ENCODE measurements at places on chromosomes 2 and 18. TPM values are rescaled to one million over a fixed set of nuclear protein-coding genes. Genes with fewer than 3 reads are reported as not detected.

The PLGLB1 gene
- 0.92 TPM for total RNA-seq

The SPC25 gene
- 3.3 TPM for total RNA-seq

The EHD3 gene
- total RNA-seq: 17.6 TPM

The MFSD2B gene
- 0.69 TPM for total RNA-seq

The DES gene
- 47.0 TPM for total RNA-seq

The ALLC gene
- not detected for total RNA-seq

The NCKAP1 gene
- 90.4 TPM for total RNA-seq

DNA sequence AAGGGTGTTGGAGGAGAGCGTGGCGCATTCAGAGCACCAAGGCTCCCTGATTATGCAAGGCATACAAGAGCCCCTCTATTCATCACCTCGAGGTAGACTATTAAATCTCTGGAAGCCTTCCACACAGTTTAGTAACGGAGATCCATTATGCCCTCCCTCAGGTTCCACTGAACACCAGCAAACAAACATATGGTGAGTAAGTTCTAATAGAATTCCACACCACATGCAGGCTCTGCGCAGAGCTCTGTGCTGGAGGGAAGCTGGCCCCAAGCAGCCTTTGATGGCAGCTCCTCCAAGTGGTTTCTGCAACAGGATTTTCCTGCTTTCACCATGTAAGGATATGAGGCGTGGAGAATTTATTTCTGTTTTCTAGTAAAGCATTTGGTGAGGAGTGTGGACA is 238.6 kb downstream of the C1D start:
- DNase-seq: no peak

GRCh38 chr2:29425866-29426265 is 310.7 kb downstream of the CLIP4 start:
- DNase-seq: no peak

DNA sequence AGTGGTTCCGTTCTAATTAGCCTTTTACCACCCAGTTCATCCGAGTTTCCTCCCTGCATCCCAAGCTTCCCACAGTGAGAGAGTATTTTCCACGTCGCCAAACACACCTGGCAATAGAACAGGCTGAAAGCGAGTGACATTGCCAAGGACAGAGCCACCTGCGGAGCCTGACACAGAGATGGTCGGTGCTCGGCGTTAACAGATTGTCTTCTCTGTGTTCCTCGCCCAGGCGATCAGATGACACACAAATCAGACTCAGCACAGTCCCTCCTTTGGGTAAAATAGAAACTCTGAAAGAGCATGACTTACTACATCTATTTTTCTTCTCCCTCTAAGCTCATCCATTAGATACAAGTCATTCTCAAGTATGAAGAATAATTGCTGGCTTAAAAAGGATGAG is 107.7 kb downstream of the CD226 start:
- no peak for DNase-seq

GRCh38 chr2:28117104-28117596 is 226.6 kb downstream of the BABAM2 start:
- DNase-seq: no peak

GRCh38 chr2:99156891-99157290 is 2.1 kb downstream of the LIPT1 start:
- no peak for DNase-seq

DNA sequence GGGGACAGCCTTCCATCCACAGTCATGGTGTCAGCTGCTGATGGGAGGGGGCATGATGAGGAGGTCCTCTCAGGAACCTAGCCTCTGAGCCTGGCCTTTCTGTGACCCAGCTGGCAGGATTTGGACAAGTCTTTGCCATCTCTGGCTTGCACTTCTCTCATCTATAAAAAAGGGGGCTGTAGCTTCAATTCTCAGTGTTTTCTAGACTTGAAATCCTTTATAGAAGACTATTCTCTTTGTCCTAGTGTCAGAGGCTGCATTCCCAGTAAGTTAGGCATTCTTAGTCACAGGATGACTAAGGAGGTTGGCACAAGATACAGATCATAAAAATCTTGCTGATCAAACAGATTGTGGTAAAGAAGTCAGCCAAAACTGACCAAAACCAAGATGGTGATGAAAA is 958.5 kb downstream of the CNTNAP5 start:
- DNase-seq: peak; percentile 24

- DNase-seq: no peak
These were observed 223.6 kb downstream of the GBX2 start for GRCh38 chr2:235944591-235944990.

DNA sequence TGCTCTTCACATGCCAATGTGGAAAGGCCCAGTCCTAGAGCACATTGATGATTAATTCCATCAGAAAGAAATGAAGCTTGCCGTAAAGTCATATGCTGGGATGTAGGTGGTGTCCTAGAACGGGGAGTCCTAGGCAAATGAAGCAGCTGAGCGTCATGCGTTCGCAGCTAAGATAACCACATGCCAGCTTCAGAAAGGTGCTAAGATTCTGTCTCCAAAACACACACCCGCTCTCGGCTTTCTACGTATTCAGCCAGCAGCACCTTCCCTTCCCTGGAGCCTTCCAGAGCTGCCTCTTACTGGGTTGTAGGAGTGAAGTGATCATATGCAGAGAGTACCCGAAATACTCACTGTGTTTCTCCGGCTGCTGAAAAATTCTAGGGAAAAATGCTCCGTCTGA is 421.6 kb upstream of the ID2 start:
- no peak for DNase-seq

DNA sequence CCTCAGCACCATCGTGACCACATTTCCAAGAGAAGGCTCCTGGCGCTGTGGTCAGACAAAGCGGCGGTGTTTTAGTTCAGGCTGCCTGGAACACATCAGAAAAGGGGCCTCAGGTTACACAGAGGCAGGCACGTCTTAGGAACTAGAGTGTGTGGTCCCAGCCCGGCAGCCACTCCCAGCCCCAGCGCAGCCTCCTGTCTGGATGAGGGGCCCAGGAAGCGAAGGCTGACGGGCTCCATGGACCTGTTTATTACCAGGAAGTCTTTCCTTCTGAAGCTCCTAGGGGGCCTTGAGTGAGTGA is 10.0 kb upstream of the GPR55 start:
- DNase-seq: no peak

DNA sequence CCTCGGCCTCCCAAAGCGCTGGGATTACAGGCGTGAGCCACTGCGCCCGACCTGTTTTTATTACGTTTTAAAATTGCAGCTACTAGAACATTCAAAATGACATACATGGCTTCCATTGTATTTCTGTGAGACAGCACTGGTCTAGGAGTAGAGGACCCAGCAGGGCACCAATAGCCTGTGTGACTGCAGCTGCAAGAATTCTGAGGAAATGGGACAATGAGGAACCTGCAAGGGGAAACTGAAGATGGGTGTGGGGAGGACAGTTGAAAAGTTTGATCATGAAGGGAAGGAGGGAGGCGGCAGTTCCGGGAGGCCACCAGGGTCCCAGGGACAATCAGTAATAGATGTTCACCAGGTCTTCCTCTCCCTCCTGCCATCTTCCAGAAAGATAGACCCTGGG is 13.9 kb upstream of the DNPEP start:
- no peak for DNase-seq

GRCh38 chr18:48075707-48076093 is 145.2 kb upstream of the SMAD2 start:
- DNase-seq: no peak

DNA sequence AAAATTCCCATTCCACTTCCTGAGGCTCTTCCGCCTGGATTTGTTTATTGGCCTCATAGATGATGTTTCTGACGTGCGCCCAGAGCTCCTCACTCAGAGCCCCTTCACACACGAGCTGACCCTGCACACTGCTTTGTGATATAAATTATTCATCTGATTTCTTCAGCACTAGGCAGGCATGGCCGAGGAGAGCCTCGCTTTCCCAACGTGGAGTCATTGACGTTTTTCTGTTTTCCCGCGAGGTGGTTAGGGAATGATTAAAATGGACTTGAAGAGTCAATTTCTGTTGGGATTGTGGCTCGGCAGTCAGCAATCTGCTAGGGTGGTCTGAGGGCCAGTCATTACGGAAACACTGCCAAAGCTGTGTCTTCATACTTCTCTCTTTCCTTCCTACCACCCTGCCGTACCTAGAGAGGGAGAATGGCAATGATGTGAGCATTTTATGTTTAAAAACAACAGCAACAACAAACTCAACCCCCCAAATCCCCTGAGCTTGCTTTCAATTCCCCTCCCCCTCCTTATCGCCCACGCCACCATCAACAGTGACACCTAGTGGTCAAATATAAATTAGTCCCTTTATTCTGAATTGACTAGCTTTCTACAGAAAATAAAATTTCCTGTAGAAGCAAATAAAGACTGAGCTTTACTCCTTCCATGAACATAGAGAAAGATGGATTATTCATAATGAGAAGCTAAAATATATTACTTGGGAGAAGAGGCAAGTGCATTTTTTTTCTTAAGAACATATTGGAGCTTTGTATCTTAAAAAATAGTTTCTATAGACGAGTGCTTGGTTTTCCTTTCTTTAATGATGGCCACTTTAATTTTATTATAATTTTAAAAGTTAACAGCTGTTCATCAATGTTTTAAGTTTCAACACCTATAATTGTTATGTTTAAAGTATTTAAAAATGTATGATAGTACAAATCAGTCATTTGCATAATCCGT is 285.1 kb downstream of the MTX2 start:
- DNase-seq: peak; percentile 70
